ENCODE measurements at places on chromosomes 12 and 14.

GRCh38 chr12:67318786-67319185 lies 49.6 kb downstream of the CAND1 start:
- no peaks in the 10 kb centered on the region for H3K36me3 ChIP-seq
- H3K27ac ChIP-seq: no peak overlapping the region
- DNase-seq: no peak
- no peaks in the 10 kb centered on the region for H3K4me1 ChIP-seq
- no peaks in the 10 kb centered on the region for H3K27me3 ChIP-seq

DNA sequence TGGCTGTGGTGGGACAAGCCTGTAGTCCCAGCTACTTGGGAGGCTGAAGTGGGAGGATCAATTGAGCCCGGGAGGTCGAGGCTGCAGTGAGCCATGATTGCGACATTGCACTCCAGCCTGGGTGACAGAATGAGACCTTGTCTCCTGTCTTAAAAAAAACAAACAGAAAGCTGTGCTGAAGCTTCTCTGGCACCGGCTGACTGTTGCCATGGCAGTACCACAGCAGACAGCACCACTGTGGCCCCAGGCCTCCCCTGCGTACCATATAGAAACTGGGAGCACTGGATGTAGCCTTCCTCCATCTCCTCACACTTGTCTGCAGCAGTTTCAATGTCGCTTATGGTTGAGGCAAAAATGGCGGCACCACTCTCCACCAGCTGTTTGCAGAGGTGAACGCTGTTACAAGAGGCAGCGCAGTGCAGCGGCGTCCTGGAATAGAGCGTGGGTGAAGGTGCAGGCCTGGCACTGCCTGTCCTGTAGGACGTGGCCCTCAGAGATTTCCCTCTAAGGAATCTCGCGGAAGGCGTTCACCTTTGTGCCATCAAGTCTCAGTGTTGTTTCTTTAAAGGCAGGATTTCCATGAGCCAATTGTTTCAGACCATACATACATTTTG lies 21.9 kb downstream of the ZFYVE21 start:
- H3K4me1 ChIP-seq: no peaks in the 10 kb centered on the region
- no peak overlapping the region for H3K4me3 ChIP-seq
- peaks cover 4% of the 10 kb centered on the region for H3K36me3 ChIP-seq
- DNase-seq: no peak
- no peak overlapping the region for H3K27ac ChIP-seq
- no peaks in the 10 kb centered on the region for H3K27me3 ChIP-seq

GRCh38 chr14:69040353-69040752 lies 61.3 kb upstream of the ACTN1 start:
- peaks cover 10% of the 10 kb centered on the region for H3K4me1 ChIP-seq
- no peak for DNase-seq
- H3K36me3 ChIP-seq: no peaks in the 10 kb centered on the region
- H3K27ac ChIP-seq: no peak overlapping the region
- H3K27me3 ChIP-seq: no peaks in the 10 kb centered on the region
- no peak overlapping the region for H3K4me3 ChIP-seq

GRCh38 chr14:103206836-103207387 lies 83.7 kb downstream of the TNFAIP2 start:
- H3K4me3 ChIP-seq: peak overlapping the region; percentile 31
- DNase-seq: peak; percentile 71
- H3K4me1 ChIP-seq: no peaks in the 10 kb centered on the region
- H3K27ac ChIP-seq: peak overlapping the region; percentile 66
- peaks cover 9% of the 10 kb centered on the region for H3K27me3 ChIP-seq

DNA sequence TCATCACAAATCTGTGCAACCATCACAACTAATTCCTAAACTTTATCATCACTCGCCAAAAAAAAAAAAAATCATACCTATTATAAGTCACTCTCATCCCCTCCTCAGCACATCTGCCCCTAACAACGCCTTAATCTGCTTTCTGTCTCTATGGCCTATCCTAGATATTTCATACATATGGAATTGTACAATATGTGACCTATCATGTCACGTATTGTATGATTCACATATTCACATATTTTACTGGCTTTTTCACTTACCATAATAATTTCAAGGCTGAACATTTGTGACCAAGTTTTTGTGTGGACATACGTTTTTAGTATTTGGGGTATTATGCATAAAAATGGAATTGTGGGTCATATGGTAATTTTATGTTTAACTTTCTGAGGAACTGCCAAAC lies 400.7 kb downstream of the DAD1 start:
- no peak overlapping the region for H3K27ac ChIP-seq
- H3K36me3 ChIP-seq: no peaks in the 10 kb centered on the region
- H3K4me1 ChIP-seq: peaks cover 5% of the 10 kb centered on the region
- no peak for DNase-seq
- H3K27me3 ChIP-seq: no peaks in the 10 kb centered on the region

- H3K27me3 ChIP-seq: no peaks in the 10 kb centered on the region
- H3K27ac ChIP-seq: no peak overlapping the region
- no peaks in the 10 kb centered on the region for H3K4me1 ChIP-seq
- DNase-seq: no peak
- no peaks in the 10 kb centered on the region for H3K36me3 ChIP-seq
Observed at GRCh38 chr12:26633591-26634210, 199.3 kb downstream of the ITPR2 start.

GRCh38 chr14:61638595-61639387 lies 56.5 kb upstream of the HIF1A start:
- no peaks in the 10 kb centered on the region for H3K27me3 ChIP-seq
- no peak overlapping the region for H3K4me3 ChIP-seq
- no peaks in the 10 kb centered on the region for H3K36me3 ChIP-seq
- peak; percentile 38 for DNase-seq

DNA sequence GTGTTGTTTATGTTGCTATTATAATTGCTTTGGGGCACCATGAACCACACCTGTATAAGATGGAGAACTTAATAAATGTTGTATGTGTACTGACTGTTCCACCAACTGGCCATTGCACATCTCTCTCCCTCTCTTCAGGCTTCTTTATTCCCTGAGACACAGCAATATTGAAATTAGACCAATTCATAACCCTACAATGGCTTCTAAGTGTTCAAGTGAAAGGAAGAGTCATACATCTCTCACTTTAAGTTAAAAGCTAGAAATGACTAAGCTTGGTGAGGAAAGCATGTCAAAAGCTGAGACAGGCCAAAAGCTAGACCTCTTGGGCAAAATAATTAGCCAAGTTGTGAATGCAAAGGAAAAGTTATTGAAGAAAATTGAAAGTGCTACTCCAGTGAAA lies 373.3 kb downstream of the RGS6 start:
- no peaks in the 10 kb centered on the region for H3K27me3 ChIP-seq
- H3K4me3 ChIP-seq: no peak overlapping the region
- no peak overlapping the region for H3K27ac ChIP-seq
- H3K36me3 ChIP-seq: no peaks in the 10 kb centered on the region
- no peak for DNase-seq
- H3K4me1 ChIP-seq: no peaks in the 10 kb centered on the region

DNA sequence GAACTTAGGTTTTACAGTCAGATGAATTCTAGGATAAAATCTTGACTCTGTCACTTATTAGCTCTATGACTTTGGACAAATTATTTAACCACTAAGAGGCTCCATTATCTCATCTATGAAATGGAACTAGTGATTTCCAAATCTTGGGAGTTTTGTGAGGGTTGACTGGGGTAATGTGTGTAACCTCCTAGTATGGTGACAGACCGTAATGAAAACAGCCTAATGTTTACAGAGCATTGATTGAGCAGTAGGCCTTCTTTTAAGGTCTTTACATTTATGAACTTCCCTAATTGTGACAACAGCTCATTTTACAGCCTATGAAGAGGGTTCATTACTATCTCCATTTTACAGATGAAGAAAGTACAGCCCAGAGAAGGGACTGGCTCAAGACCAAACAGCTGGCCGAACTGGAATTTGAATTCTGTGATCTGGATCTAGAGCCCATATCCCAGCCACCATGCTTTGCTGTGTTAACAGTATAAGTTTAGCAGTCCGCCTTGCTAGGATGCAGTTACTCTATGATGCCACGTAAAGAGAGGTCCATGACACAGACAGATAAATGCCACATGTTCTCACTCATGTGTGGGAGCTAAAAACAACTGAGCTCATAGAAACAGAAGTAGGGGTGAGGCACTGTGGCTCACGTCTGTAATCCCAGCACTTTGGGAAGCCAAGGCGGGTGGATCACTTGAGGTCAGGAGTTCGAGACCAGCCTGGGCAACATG lies 9.1 kb upstream of the FBXL14 start:
- H3K27me3 ChIP-seq: no peaks in the 10 kb centered on the region
- no peak for DNase-seq
- no peak overlapping the region for H3K27ac ChIP-seq

- H3K27me3 ChIP-seq: no peaks in the 10 kb centered on the region
- H3K4me1 ChIP-seq: no peaks in the 10 kb centered on the region
- no peak overlapping the region for H3K4me3 ChIP-seq
- no peak overlapping the region for H3K27ac ChIP-seq
- no peak for DNase-seq
Observed at GRCh38 chr14:60353420-60353819, 104.4 kb downstream of the PPM1A start.

DNA sequence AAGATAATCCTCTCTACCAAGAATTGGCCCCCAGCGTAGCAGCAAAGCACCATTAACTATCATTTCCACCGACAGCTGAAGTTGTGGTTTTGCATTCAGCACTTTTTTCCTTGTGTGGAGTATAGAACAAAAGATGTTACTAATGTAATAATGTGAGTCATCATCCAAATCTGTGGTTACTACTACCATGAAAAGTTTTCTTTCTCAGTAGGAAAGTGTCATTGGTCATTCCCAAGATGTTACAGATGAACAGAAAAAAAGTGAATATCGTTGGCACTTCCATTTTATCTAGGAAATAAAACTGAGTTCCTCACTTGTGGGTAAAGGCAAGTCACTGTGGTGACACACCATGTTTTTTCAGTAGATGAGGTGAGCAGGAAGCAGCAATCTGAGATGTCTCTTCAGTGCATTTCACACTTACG lies 30.3 kb upstream of the IFNG start:
- H3K27me3 ChIP-seq: no peaks in the 10 kb centered on the region
- no peaks in the 10 kb centered on the region for H3K4me1 ChIP-seq
- H3K36me3 ChIP-seq: no peaks in the 10 kb centered on the region
- no peak overlapping the region for H3K4me3 ChIP-seq
- DNase-seq: no peak

DNA sequence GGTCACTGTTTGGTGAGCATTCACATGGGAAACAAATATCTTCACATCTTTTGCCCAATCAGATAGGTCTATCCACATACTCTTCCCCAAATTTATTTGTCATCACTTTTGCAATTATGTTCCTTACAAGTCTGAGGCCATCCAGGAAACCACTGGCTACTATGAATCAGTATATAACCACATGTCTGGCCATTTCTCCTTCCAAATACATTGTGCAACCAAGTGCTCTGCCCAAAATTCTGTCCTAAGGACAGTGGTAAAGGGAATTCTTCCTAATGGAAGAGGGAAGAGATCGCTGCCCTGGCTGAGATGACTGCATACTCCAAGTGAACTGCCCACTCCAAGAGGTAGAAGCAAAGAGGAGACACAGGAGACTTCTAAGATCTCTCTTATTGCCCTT lies 148.9 kb upstream of the MAX start:
- no peak for DNase-seq
- no peaks in the 10 kb centered on the region for H3K36me3 ChIP-seq
- H3K27ac ChIP-seq: no peak overlapping the region
- H3K4me3 ChIP-seq: no peak overlapping the region
- H3K27me3 ChIP-seq: no peaks in the 10 kb centered on the region

- H3K4me3 ChIP-seq: no peak overlapping the region
- H3K27me3 ChIP-seq: no peaks in the 10 kb centered on the region
- H3K27ac ChIP-seq: no peak overlapping the region
Observed at GRCh38 chr12:3681595-3682061, 71.3 kb downstream of the CRACR2A start.

DNA sequence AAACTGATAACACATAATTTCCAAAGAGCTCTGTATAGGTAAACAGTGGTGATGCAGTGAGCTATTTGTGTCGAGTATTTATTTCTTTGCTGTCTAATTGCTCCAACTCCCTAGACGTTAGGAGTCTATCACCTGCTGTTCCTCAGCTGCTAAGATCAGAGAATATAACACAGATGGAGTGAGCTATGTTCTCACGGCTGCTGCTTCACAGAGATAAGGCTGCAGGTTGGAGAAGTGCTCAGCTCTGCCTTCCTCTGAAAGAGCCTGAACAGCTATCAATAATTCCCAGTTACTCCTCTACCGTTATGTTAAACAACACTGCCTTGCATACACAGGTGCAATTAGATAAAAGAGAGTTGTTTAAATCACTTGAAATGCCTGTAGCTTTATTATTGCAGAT lies 103.2 kb upstream of the MDGA2 start:
- no peaks in the 10 kb centered on the region for H3K4me1 ChIP-seq
- H3K4me3 ChIP-seq: no peak overlapping the region
- no peaks in the 10 kb centered on the region for H3K27me3 ChIP-seq
- DNase-seq: no peak
- H3K27ac ChIP-seq: no peak overlapping the region

DNA sequence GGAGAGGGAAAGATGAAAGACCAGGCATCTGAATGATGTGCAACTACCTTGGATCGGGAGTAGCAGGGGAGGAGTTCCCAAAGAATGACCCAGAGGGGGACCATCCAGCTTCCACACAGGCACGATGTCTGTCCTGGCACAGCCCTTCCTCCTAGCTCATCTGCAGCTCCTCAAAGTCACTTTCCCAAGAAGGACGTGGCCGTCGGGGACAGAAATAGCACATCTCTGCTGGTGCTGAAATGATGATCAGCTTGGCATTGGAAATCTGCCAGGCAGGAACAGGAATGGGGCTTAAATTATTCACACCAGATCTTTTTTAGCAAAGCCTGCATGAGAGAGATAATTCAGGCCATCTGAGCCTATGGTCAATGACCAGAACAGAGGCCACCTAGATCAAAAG lies 41.7 kb downstream of the TSPAN11 start:
- no peaks in the 10 kb centered on the region for H3K4me1 ChIP-seq
- no peaks in the 10 kb centered on the region for H3K27me3 ChIP-seq
- H3K4me3 ChIP-seq: no peak overlapping the region
- no peaks in the 10 kb centered on the region for H3K36me3 ChIP-seq
- no peak for DNase-seq

GRCh38 chr12:6347367-6348338 lies 5.8 kb upstream of the TNFRSF1A start:
- peaks cover 3% of the 10 kb centered on the region for H3K4me1 ChIP-seq
- DNase-seq: no peak
- no peak overlapping the region for H3K4me3 ChIP-seq
- no peaks in the 10 kb centered on the region for H3K36me3 ChIP-seq

DNA sequence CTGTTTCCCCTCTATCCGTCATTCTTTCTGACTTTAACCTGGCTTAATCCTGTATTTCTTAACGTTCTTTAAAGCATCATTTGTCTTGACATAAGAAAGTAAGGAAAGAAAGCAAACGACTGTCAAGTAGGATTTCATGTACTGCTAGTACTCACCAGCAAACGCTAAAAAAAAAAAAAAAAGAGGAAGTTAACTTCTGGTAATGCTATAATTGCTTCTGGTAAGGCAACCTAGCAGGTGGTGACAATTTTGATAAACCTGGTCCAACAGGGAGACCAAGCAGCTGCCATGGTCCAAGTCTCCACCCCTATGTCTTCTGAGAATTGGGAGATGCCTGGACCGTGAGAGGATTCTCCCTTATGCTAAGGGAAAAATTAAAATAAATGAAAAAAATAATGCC lies 306.6 kb downstream of the DAD1 start:
- no peak for DNase-seq
- H3K4me1 ChIP-seq: no peaks in the 10 kb centered on the region
- no peak overlapping the region for H3K27ac ChIP-seq
- H3K36me3 ChIP-seq: no peaks in the 10 kb centered on the region

- H3K4me1 ChIP-seq: no peaks in the 10 kb centered on the region
- H3K4me3 ChIP-seq: no peak overlapping the region
- H3K27ac ChIP-seq: no peak overlapping the region
- no peaks in the 10 kb centered on the region for H3K36me3 ChIP-seq
- no peaks in the 10 kb centered on the region for H3K27me3 ChIP-seq
- DNase-seq: no peak
Observed at GRCh38 chr12:17999174-17999801, 90.7 kb downstream of the RERGL start.

Measured in colonic mucosa (tissue), 4 donors.